ENCODE measurements at places on chromosomes 16 and 17. TPM values are rescaled to one million over a fixed set of nuclear protein-coding genes. Genes with fewer than 3 reads are reported as not detected.

The ADAT1 gene
- 49.5 TPM for total RNA-seq

The HBQ1 gene
- total RNA-seq, result 3.8 TPM

DNA sequence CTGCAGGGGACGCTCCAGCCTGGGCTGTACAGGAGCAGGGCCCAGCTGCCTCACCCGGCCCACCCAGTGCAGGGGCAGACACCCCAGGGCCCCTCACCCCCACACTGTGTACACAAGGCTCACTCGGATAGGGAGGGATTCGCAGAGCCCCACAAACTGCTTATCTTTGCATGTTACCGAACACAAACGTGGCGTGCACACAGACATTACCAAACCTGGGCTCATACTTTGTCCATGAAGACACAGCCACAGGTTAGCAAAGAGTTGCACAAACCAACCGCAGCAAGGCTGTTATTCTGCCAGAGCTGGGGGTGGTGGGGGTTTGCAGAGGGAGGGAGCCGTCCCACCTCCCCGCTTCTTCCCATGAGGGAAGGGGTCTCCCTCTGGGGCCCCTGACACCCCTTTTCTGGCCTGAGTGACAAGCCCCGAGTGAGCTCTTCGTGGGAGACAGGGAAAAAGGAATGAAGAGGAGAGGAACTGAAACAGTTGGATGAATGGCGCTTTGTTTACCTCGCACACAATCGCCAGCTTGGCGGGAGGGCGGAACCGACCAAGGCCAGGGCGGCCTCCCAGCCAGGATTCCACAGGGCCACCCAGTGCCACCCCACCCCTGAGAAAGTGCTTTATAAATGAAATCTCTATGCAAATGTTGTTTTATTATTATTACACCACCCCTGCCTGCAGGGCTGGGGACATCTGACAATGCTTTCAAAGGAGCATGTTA is 434 bp upstream of the CPSF4L start:
- DNase-seq, result no peak

The UNC45B gene
- under 0.01 TPM for total RNA-seq

GRCh38 chr16:58614212-58614611 is 15.4 kb downstream of the CNOT1 start:
- DNase-seq, result no peak

GRCh38 chr16:15701975-15702970 is 52.2 kb downstream of the NDE1 start:
- no peak for DNase-seq

The CDH5 gene
- 0.27 TPM for total RNA-seq

GRCh38 chr16:53502331-53503269 is at the start of gene AKTIP:
Gene AKTIP (minus strand): TSS chr16:53503209. CDS start chr16:53500259, 2,950 bp downstream.
- DNase-seq, result no peak

- no peak for DNase-seq
These were observed 37.4 kb upstream of the NDRG4 start for GRCh38 chr16:58462499-58462996.

- DNase-seq, result no peak
These were observed 38.7 kb upstream of the DHX8 start for GRCh38 chr17:43445009-43445589.

The LPO gene
- total RNA-seq, result under 0.01 TPM

The KRTAP2-3 gene
- total RNA-seq, result not detected

- no peak for DNase-seq
These were observed 23.6 kb downstream of the ALOX15B start for GRCh38 chr17:8062435-8062806.

The NOXO1 gene
- total RNA-seq, result not detected

The TEX19 gene
- not detected for total RNA-seq

The ATP2C2 gene
- total RNA-seq, result under 0.01 TPM

- DNase-seq, result no peak
These were observed 337.9 kb downstream of the GRIN2A start for GRCh38 chr16:9844361-9844760.

- DNase-seq, result no peak
These were observed 21.3 kb downstream of the ZNF423 start for GRCh38 chr16:49834531-49835151.

The CDRT15 gene
- not detected for total RNA-seq

GRCh38 chr17:39462631-39463375 is 1.5 kb downstream of the CDK12 start:
- peak; percentile 20 for DNase-seq

The CHD9 gene
- total RNA-seq, result 44.7 TPM

- DNase-seq, result no peak
These were observed 55.0 kb upstream of the RASL10B start for GRCh38 chr17:35676441-35676840.

DNA sequence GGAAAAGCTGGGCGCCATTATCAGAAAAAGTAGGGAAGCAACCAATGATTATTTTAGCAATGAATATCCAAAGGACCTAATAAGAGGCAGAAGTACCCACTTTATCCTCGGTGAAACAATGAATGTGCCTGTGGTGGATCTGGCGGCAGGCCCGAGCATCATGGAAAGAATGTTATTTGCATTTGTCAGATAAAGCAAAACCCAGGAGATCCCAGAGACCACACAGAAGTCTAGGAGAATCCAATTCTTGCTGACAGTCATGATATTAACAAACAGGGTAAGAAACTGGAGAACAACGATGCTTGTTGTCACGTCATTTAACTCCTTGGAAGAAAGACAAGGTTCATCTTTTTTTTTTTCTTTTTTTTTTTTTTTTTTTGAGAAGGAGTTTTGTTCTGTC is 12.0 kb upstream of the TNRC6A start:
- no peak for DNase-seq

DNA sequence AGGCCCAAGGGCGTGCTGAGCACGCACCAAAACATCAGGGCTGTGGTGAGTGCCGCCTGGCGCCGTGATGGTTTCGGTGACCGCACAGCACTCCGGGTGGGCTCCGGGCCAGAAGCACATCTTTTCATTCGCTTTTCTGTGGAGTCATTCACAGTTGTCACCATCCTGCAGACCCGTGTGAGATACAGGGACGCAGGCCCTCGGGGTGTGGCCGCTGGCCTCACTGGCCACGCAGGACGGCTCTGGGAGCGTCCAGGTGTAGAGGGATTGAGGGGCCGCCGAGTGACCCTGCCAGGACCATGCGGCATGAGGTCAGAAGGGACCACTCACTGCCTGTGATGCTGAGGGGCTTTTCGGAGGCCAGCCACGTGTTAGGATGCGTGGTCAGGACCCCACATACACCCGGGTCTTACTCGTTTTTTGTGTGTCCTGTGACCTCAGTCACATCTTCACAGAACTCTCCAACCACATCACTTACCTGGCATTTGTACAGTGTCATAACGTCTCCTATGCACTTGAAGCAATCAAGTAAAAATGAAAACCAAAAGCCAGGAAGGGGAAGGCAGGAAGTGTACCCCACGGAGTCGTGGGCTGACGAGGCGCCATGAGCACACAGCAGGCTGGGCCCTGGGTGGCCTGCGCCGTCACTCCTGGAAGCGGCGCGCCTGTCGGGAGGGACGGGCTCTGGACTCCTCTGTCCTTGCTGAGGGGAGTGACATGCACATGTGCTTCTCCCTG is 7.8 kb downstream of the ACSF3 start:
- no peak for DNase-seq

GRCh38 chr17:19579192-19579761 is 45.6 kb downstream of the SLC47A1 start:
- no peak for DNase-seq

The TSNAXIP1 gene
- 0.54 TPM for total RNA-seq

The ASGR2 gene
- total RNA-seq, result 0.54 TPM

GRCh38 chr17:19371259-19372010 is 6.9 kb upstream of the MAPK7 start:
- no peak for DNase-seq

The FOXL1 gene
- total RNA-seq, result under 0.01 TPM

The OTOP2 gene
- total RNA-seq, result not detected

- no peak for DNase-seq
These were observed 11.4 kb downstream of the THRA start for GRCh38 chr17:40074175-40074512.

GRCh38 chr17:78224231-78225087 is 7.0 kb upstream of the TMEM235 start:
- no peak for DNase-seq

The HASPIN gene
- total RNA-seq, result 1.9 TPM

The PIPOX gene
- 9.7 TPM for total RNA-seq

The RAC3 gene
- 18.9 TPM for total RNA-seq

DNA sequence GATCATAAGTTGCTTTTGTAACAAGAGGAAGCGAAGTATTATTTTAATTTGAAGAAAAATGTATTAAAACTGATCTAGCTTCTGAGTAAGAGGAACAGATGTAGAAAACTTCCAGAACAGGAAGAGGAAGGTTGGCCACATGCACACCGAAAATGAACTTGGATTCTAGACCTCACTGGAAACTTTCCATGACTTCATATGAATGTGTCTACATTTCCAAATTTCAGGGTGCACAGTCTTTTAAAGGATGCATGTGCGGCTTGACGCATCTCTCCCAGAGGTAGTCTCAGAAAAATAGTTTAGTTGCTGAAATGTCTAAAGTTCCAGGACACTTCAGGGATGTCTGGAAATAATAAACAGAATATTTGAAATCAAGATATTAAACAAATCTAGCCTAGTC is 275.1 kb upstream of the MYOCD start:
- DNase-seq, result no peak

The TSPAN10 gene
- total RNA-seq, result 0.27 TPM

Measured in hematopoietic multipotent progenitor cell (in vitro differentiated cells).